ENCODE measurements at places on chromosomes 6 and 20. TPM values are rescaled to one million over a fixed set of nuclear protein-coding genes. Genes with fewer than 3 reads are reported as not detected.

UCKL1 gene
- total RNA-seq: 40.1 TPM

COL12A1 gene
- total RNA-seq: 6.3 TPM

NNAT gene
- 0.54 TPM for total RNA-seq

SLC26A8 gene
- 0.97 TPM for total RNA-seq

GRCh38 chr6:46486181-46486580, 5.1 kb downstream of the RCAN2 start:
- no peak for DNase-seq
- no peak overlapping the region for H3K4me3 ChIP-seq
- no peak overlapping the region for H3K27ac ChIP-seq
- peaks cover 4% of the 10 kb centered on the region for H3K27me3 ChIP-seq

GRCh38 chr6:34195726-34196115, 41.0 kb upstream of the HMGA1 start:
- no peak overlapping the region for H3K27ac ChIP-seq
- H3K36me3 ChIP-seq: no peaks in the 10 kb centered on the region
- H3K4me1 ChIP-seq: no peaks in the 10 kb centered on the region
- DNase-seq: no peak
- no peak overlapping the region for H3K4me3 ChIP-seq
- H3K27me3 ChIP-seq: peaks cover 3% of the 10 kb centered on the region

- no peak for DNase-seq
- no peaks in the 10 kb centered on the region for H3K4me1 ChIP-seq
- no peak overlapping the region for H3K4me3 ChIP-seq
- no peak overlapping the region for H3K27ac ChIP-seq
- H3K36me3 ChIP-seq: no peaks in the 10 kb centered on the region
These were observed 365.8 kb downstream of the BCKDHB start for GRCh38 chr6:80472271-80472670.

DNA sequence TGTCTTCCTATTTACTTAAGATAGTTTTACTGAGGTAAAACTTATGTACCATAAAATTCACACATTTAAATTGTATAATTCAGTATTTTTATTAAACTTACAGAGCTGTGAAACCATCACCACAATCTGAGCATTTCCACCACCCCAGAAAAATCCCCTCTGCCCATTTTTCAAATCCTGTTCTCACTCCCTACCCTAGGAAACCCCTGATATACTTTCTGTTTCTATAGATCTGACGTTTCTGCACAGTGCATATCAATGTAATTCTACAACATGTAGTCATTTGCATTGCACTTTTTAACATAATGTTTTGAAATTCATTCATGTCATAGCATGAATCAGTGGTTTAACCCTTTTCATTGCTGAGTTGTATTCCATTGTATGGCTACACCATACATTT, 96.7 kb upstream of the OPRM1 start:
- H3K27me3 ChIP-seq: peaks cover 2% of the 10 kb centered on the region
- peaks cover 2% of the 10 kb centered on the region for H3K4me1 ChIP-seq
- no peak overlapping the region for H3K4me3 ChIP-seq
- H3K27ac ChIP-seq: no peak overlapping the region
- no peaks in the 10 kb centered on the region for H3K36me3 ChIP-seq
- no peak for DNase-seq

DNA sequence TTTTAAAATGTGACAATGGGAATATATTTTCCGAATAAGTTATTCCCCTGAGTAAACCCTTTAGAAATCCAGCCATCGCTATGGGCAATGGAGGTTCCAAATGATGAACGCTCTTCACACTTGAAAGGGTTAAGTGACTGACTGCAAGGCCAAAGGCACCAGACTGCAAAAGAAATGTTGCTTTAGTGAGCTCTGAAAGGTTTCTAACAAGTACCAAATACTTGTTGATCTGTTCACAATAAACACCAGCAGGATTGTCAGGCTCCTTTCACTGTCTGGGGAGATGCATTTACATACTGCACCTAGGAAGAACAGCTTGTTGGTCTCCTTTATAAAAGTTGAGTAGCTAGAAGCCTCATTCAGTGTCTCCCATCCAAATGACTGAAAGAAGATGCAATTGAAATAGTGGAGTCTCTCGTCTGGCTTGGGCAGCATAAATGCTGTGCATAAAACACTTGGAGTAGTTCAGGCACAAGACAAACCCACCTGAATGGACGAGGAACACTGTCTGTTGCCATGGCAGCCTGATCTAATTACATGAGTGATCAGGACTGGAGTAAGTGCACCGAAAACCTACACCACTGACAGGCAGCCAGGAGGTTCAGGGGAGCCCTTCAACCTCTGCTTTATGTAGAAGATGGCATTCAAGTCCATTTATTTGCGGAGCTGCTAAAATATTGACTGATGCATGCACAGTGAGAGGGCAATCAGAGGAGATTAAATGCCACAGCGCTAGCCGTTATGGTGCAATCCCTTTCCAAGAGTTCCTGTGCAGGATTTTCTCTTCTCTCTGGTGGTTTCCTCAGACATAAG, 2.9 kb downstream of the ATXN1 start:
- H3K27ac ChIP-seq: peak overlapping the region; percentile 86
- H3K4me1 ChIP-seq: peaks cover 18% of the 10 kb centered on the region
- peaks cover 3% of the 10 kb centered on the region for H3K36me3 ChIP-seq

DNA sequence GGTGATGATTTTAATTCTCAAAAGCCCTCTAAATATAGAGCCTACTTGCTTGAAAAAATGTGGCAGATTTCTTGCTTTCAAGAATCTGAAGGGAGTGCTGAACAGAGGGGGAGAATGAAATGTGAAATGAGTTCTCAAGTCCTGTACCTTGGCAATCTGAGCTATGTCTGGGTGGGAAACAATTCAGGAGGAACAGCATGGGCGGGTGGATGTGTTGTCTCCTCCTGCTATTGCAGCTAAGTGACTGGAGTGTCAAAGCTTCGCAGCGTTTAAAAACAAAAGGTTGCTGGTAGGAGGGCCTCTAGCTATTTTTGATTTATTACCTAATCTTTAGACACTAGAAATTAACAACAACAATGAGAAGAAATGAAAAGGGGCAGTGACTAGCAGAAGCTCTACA, 102.5 kb upstream of the ARG1 start:
- no peak overlapping the region for H3K4me3 ChIP-seq
- DNase-seq: no peak
- no peaks in the 10 kb centered on the region for H3K27me3 ChIP-seq
- H3K4me1 ChIP-seq: no peaks in the 10 kb centered on the region
- H3K27ac ChIP-seq: no peak overlapping the region
- no peaks in the 10 kb centered on the region for H3K36me3 ChIP-seq

GRCh38 chr6:21804941-21805610, 211.5 kb downstream of the SOX4 start:
- H3K4me3 ChIP-seq: no peak overlapping the region
- DNase-seq: no peak
- peaks cover 36% of the 10 kb centered on the region for H3K4me1 ChIP-seq
- peaks cover 13% of the 10 kb centered on the region for H3K36me3 ChIP-seq
- H3K27ac ChIP-seq: no peak overlapping the region
- peaks cover 1% of the 10 kb centered on the region for H3K27me3 ChIP-seq

Data from endothelial cell (in vitro differentiated cells).